NCI-H187 treated with DMSO at 0.1 percent for 48 hours (cell line): ENCODE measurements at places on chromosomes 3 and 15.

DNA sequence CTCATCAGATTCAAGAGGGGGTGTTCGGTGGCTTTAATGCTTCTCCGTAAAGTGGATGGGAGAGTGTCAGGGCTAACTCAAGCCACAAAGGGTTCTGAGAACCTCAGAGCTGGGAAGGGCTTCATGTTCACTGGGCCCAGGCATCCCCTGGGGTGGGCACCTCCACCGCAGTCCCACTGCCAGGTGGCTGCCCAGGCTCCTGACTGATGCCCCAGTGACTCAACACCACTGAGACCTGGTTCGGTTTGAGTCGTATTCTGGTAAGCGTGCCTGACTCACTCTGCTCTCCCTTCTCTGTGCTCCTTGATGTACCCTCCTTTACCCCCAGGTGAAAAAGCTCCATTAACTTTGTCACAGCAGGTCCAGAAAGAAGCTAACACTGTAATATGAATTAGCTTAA lies 304.6 kb downstream of the RPLP1 start:
- no peak for DNase-seq

GRCh38 chr3:144431134-144431533 lies 459.5 kb downstream of the DIPK2A start:
- no peak for DNase-seq

DNA sequence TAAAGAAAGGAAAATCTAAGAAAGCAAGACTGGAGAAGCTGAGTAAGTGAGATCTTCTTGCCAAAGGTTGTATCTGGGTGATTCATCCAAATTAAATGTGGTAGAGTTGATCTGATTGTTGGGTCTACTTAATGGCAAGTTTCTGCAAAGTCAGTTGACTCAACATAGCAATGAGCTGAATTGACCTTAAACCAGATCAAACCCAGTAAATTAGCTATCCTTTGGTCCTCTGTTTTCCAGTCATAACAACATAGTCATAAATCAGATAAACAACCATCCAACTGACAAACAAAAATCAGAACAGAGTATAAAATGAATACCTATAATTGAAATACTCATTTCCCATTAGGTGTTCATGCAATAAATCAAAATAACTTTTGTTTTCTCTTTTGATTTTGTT lies 142.6 kb upstream of the CFAP20DC start:
- no peak for DNase-seq

DNA sequence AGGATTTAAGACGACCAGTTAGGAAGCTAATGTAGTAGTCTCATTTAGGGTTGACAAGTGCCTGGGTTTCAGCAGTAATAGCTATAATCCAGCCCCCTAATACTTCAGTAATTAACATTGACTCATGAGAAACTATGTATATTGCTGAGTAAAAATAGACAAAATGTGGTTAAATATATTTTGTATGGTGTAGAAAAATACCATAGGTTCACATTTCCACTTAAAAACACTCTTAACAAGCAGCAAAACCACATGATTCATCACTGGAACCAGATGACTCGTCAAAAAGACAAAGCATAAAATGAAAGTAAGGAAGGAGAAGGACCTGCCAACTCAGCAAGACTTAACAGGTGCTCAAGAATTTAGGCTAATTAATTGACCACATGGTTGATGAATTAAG lies 288.9 kb downstream of the EFHB start:
- no peak for DNase-seq

GRCh38 chr3:192303235-192303634 lies 424.1 kb downstream of the FGF12 start:
- DNase-seq = no peak

GRCh38 chr15:90592131-90592881 lies 62.6 kb downstream of the CRTC3 start:
- no peak for DNase-seq

DNA sequence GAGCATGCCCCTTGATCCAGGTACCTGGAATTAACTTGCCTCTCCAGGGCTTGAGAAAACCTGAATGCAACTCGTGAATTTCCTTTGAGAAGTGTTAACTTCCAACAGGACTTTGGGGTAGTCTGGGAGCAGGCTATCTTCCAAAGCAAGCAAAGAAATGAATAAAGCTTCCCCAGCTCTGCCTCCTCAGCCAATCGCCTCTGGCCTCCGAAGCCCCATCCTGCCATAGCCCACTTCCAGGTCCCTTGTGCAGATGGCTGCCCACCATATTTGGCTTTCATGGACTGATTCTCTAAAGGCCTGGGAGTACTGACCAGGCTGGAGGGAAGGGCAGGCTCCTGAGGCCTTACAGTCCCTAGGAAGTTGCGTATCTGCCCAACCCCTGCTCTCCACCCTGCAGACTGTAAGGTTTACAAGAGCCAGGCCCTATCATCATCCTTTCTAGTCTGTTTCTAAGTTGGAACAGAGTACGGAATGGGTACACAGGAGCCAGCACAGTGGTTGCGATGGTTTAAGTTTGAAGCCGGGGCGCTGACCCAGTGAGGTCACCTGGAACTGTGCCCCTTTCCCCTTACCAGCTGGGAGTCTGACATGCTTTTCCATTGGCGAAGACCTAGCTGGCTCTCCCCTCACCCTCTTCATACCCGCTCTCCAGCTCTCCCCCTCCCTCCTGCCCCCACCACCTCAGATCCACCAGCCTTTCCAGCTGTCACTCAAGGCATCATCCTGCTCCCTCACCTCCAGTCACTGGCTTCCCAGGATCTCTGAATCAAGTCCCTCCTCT lies 1.1 kb upstream of the PML start:
- no peak for DNase-seq

DNA sequence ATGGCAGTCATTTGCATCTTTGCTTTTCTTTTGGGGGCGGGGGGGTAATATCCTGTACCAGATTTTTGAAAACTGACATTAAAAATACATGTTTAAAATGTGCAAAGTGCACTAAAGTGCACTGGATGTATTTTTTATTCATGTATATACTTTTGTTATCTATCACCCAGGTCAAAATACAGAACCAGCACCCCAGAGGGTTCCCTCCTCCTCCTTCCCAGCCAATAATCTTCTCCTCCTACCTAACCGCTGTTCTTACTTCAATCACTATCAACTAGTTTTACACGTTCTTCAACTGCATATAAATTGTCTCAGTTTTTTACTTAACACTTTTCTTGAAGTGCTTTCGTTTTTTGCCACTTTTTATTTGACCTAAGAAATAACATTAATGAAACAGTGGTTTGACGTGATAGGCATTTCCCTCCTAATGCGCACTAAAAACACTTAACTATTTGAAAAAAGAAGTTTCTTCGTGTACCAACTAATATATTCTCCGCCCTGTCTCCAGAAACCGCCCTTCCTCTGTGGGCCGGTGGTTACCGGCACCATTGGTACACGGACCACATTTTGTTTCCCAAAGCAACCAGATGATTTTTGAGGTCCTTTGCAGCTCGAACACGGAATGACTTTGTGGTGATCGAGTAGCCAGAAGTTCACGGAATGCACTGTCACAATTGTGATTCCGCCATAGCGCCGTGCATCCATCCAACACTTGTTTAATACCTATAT lies 836 bp upstream of the AKAP13 start:
- DNase-seq = no peak

GRCh38 chr3:13347390-13347950 lies 72.7 kb downstream of the NUP210 start:
- no peak for DNase-seq

GRCh38 chr3:5051772-5052171 lies 70.3 kb upstream of the ARL8B start:
- no peak for DNase-seq

GRCh38 chr15:98647026-98647773 lies 1.1 kb upstream of the IGF1R start:
- DNase-seq = no peak

GRCh38 chr3:12440927-12441714 lies 43.2 kb upstream of the TSEN2 start:
- DNase-seq = no peak

DNA sequence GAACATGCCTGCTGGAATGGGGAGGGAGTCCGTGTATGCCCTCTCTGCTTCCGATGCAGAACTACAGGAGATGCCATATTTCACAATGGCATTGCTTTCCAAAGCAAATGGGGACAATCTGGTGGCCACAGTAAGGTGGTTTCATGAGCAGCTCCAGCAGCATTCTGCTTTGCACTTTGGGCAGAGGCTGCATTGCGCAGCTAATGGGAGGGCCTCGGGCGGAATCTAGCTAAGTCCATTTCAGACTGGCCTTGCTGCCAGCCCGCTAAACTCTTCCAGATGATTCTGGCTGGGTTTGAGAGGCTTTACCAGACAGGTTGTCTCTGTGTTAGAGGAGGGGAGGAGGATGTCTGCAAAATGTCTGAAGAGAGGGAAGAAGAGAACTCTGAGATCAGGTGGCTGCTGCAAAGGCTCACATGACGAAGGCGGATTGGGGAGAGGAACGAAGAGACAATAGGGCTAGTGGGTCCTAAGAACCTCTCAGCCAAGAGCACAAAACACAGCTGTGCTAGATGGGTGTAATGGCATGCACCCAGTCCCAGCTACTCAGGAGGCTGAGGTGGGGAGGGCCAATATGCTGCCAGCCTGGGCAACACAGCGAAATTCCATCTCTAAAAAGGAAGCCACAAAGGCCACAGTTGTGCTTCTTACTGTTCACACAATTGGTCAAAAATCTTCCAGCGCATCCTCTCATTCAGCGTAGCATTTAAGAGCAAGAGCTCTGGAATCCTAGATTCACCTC lies 63.7 kb downstream of the BDH1 start:
- no peak for DNase-seq

DNA sequence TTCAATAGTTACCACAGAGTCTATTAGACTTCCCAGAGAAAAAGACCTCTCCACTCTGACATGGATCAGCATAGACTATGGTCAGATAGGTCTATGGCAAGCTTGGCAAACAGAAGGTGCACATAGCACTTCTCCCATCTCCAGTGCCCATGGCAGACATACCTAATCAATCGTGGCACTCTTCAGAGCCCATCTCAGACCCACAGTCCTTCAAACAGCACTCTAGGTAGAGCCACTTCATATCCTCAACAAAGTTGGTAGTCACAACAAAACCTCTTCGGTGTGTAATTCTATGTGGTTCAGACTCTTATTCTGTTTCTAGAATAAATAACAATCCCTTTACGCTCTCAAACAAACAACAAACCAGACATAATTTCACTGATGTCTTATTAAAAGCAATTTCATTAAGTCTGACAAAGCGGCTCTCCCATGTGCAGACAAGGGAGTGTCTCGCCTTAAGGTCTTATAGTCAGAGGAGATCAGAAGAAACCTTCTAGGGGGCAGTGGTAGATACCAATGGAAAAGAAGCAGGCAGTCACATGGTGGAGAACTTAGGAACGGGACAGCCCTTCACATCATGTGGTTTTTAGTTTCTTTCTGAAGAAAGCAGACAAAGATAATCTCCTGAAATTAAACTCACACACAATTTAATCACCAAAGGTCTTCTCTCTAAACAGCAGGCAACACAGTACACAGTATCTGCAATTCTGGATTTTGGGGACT lies 483.4 kb downstream of the FOXP1 start:
- no peak for DNase-seq

DNA sequence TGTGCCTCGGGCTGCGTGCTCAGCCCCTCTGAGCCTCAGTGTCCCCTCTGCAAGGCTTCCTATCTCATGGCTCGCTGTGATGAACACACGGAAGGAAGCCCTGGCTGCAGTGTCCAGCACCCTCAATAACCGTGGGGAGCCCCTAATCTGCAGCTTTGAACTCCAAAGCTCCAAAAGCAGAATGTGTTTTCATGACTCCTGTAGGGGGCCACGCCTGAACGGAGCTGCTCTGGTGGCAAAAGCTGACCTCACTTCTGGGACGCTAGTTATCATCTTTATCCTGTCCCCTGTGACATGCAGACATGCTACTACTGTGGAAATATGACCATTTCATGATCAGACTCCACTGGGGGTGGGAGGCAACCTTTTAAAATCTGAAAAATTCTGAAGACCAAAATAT lies 98.8 kb downstream of the SEC22A start:
- no peak for DNase-seq

GRCh38 chr15:75809986-75810750 lies 33.1 kb upstream of the UBE2Q2 start:
- no peak for DNase-seq
